Stimulated activated CD8-positive, alpha-beta memory T cell treated with anti-CD3 and anti-CD28 coated beads, Interleukin-4, amount 100 ng/mL, for 4 hours (primary cell): ENCODE measurements at places on chromosomes 7 and 10.
A peak's percentile ranks its signal among the peaks of the same experiment; 100 is the strongest.

DNA sequence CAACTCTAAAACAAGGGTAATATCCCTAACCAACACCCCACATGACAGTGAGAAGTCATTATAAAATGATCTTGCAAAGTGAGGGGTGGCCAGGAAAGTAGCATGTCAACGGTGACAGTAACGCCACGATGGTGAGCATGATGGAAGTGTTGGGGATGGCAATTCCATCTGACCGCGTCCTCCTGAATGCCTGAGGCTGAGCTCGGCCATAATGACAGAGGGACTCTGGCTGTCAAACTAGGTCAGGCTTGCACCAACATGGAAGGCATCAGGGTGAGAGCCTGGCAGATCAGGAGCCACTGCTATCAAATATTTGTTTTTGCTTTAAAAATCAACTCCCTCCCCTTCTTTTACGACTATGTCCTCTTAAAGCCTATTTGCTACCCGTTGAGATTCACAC is 55.7 kb upstream of the EFCAB10 start:
- DNase-seq = no peak

- DNase-seq = no peak
These were observed 32.0 kb upstream of the MXI1 start for GRCh38 chr10:110175406-110175805.

GRCh38 chr7:133071506-133071905 is 10.4 kb downstream of the CHCHD3 start:
- no peak for DNase-seq

DNA sequence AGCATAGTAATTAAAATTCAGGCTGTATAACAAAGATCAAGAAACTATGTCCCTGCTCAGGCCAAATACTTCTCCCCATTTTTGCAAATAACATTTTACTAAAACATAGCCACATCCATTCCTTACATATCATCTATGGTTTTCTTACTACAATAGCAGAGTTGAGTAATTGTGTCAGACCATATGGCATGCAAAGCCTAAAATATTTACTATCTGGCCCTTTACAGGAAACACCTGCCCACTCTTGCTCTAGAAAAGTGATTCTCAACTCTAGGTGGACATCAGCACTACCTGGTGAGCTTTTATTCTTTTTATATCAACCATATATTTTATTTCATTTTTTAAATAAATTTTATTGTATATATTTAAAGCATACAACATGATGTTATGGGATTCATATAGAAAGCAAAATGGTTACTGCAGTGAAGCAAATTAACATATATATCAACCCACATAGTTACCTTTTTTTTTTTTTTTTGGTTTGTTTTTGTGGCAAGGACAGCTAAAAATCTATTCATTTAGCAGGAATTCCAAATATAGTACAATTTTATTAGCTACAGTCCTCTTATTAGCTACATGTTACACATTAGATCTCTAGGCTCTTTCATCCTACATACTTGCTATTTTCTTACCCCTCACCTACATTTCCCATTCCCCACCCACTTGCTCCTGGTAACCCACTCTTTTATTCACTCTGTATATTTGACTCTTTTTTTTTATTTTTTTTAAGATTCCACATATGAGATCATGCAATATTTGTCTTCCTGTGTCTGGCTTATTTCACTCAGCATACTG is 19.6 kb downstream of the ABI1 start:
- DNase-seq = no peak

GRCh38 chr10:32693441-32693979 is 247.6 kb downstream of the CCDC7 start:
- no peak for DNase-seq

DNA sequence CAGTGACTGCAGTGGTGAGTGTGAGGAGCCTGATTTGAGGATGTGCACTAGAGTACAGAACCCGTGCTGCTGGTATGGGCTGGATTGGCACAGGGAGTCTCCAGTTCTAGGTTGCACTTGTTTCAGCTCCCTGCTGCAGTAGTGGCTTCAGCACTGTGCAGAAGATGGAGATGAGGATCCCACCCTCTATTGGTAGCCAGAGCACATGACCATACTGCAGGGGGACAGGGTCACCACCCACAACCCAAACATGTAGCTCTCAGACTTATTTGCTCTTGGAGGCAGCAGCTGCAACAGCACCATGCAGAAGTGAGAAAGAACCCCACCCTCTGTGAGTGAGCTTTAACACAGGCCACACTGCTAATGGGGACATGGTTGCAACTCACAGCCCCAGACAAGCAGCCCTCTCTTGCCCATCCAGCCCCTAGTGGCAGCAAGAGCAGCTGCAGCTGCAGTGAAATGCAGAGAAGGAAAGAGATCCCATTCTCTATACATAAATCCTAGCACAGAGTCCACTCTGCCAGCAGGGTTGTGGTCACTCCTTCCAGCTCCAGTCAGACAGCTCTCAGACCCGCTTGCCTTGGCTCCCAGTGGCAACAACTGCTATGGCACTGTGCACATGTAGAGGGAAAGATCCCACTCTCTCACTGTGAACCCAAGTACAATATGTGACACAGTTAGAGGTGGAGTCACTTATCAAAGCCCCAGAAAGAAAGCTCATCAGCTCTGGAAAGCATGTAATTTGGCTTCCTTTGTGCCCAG is 51.4 kb upstream of the SCIN start:
- no peak for DNase-seq

DNA sequence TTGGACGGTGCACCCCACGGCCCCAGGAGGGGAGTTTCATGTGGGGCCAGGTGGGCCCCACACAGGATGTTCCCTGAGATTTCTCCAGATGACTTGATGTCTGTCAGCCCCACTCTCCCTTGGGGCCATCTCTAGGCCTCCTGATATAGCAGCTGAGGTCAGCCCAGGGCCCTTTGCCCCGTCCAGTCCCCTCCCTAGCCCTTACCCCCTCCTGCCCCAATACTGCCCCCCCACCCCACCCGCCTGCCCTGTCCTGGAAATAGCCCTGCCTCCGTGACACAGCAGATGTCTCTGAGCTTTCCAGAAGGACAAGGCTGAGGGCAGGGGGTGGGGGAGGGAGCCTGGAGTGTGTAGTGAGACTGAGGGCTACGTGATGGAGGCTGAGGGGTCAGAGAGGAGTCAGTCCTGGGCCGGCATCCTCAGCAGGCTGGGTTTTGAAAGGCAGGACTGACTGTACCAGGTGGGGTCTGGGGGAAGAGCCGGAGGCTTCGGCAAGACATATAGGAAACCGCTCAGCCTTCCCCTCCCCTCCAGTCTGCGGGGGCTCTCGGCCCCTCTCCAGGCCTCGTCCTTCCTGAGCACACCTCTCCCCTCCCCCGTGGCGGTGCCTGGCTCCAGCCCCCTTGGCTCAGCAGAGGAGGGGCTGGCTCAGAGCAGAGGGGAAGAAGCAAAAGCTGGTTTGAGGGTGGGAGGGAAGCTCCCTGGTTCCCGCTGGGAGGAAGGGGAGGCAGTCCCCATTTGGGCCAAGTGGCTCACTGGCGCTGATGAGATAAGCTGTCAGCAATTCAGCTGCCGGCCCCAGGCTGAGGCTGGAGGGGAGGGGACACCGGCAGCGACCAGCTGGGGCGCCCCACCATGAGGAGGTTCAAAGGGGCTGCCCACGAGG is 2.0 kb downstream of the FLNC start:
- DNase-seq = no peak

DNA sequence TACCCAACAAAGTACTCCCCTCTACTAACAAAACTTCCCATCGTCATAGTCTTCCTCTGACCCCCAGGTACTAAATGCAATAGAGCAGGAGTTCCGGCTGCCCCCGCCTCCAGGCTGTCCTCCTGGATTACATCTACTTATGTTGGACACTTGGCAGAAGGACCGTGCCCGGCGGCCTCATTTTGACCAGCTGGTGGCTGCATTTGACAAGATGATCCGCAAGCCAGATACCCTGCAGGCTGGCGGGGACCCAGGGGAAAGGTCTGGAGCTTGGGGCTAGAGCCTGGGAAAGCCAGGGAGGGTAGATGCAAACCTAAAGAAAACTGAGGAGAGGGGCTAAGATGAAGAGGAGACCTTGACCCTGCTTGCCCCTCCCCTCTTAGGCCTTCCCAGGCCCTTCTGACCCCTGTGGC is 15.3 kb downstream of the EPHB6 start:
- no peak for DNase-seq

GRCh38 chr7:101303102-101303701 is 18.4 kb downstream of the IFT22 start:
- DNase-seq = no peak

GRCh38 chr10:816958-817357 is 114.5 kb downstream of the LARP4B start:
- DNase-seq = no peak

GRCh38 chr7:68425377-68425776 is 1172.9 kb upstream of the AUTS2 start:
- no peak for DNase-seq

- DNase-seq = peak; percentile 20
These were observed 41.7 kb downstream of the FAS start for GRCh38 chr10:89032141-89032891.

DNA sequence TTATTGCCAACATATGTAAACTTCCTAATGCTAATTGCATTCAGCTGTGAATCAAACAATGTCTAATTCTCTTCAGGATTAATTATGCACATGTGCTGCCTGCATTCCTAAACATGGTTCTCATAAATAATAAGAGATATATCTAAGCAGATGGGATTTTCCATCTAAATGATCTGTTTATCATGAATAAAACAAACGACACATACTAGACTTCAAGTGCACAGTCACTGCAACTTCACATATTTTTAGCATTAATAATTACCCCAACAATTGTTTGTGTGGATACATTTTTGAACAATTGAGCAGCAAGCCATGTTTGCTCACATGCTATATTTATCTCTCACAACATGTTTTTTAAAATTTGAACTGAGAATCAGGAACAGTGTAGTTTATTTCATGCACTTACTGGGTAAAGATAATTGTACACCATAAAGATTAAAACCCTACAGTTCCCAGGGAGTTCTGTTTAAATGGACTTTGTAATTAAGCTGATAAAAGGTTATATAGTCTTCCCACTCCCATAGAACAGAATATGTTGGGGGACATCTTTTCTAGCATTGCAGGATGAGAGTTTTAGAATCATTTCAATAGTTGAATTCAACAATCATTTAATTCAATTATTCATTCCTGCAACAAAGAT is 378.5 kb downstream of the MDFIC start:
- no peak for DNase-seq

GRCh38 chr7:151123822-151124464 is 37.7 kb downstream of the AGAP3 start:
- DNase-seq = peak; percentile 78
